ENCODE measurements at places on chromosomes 5 and 9.

- DNase-seq: no peak
These were observed 311.0 kb downstream of the SLIT3 start for GRCh38 chr5:168989731-168990505.

DNA sequence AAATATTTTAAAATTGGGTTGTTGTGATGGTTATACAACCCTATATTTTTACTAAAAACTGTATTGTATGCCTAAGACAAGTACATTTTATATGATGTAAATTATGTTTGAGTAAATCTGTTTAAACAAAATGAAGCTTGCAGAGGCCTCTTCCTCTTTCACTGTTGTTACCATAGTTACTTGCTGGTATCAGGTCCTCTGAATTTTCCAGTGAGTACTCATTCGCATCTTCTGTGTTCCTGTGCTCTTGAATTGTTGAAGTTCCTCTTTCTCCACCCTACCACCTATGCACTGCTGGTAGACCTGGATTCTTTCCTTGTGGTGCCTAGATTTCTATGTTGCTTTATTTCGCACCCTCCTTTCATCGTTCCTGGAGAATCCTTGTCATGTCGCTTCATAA lies 938.5 kb upstream of the ACO1 start:
- DNase-seq: no peak

- no peak for DNase-seq
These were observed 25.2 kb upstream of the FRMD3 start for GRCh38 chr9:83563360-83563759.

DNA sequence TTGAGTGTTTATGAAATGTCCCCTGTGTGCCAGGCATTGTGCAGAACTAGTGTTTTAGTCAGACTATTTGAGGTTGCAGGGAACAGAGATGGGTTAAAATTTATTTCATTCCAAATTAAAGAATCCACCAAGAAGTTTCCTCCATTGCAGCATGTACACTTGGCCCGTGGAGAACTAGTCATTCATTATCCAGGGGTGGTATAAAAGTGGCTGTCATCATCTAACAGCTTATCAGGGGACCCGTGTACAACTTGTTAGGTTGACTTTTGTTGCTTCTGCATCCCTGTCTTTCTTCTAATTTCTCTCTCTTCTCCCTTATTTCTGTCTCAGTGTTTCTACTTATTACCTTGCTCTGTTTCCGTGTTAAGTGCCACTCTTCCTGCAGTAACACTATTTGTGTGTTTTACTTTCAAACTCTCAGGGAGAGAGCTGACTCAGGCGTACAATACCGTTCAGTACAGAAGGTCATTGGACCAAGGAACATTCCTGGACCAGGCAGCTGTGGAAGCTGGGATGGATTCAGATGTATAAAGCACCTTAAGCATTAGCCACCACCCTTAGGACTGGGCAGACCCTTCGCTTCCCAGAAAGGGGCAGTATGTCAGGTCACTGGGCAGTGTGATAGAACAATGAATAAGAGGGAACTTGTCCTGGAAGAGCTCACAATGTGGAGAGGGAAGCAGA lies 36.1 kb downstream of the MAP3K1 start:
- no peak for DNase-seq
